Osteoblast (primary cell): ENCODE measurements at places on chromosomes 3 and 15. TPM values are rescaled to one million over a fixed set of nuclear protein-coding genes. Genes with fewer than 3 reads are reported as not detected.

- no peak for DNase-seq
Measured at GRCh38 chr3:129015388-129016105, 14.4 kb downstream of the EFCC1 start.

- no peak for DNase-seq
Measured at GRCh38 chr15:71788646-71789579, 21.4 kb upstream of the NR2E3 start.

DNA sequence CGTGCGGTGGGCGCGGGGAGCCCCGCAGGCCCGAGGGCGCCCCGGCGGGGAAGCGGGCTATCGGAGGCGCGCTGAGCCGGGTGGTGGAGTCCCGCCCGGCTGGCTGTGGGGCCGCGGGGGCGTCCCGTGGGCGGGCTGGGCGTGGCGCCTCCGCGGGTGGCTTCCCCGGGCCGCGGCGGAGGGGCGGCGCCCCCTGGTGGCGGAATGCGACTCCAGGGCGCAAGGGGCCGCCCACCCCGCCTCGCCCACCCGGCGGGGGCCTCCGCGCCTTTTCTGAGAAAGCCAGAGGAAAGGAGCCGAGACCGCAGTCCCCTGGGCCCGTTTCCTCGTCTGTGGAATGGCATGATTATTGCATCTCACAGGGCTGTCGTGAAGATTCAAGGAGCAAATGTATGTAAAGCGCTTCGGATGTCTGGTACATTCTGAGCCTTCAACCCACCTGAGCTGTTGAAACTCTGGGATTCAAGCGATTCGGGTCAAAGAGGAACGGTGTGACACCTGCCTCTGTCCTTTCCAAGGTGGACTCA lies 31.9 kb upstream of the RAB6B start:
- DNase-seq = peak; percentile 96

DNA sequence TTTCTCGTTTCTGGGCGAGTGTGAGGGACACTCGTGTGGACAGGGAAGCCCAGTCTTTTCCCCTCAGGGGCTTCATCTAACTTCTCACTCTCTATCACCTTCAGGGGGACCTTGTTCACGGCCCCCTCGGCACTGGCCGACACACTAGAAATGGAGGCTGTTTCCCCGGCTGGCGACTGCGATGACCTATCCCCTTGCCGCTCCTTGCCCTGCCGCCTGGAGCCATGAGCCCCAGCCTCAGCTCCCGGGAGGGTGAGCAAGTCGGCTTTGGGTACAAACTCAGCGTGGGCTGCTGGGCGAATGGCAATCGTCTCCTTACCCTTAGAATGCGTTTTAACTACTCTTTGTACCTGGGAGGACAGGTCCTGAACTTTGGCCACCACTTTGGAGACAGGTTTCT lies 41.0 kb downstream of the FMN1 start:
- no peak for DNase-seq

DNA sequence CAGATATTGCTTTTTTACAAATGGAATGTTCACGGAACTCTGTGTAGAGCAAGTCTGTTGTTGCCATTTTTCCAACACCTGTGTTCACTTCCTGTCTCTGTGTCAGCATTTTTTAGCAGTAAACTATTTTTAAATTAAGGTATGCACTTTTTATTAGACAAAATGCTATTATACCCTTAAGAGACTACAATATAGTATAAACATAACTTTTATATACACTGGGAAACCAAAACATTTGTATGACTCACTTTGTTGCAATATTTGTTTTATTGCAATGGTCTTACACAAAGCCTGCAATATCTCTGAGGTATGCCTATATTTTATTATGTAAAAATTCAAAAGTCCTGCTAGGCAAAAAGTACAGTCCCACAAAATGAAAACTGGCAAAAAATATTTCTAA lies 39.8 kb upstream of the FGF7 start:
- DNase-seq = no peak

DNA sequence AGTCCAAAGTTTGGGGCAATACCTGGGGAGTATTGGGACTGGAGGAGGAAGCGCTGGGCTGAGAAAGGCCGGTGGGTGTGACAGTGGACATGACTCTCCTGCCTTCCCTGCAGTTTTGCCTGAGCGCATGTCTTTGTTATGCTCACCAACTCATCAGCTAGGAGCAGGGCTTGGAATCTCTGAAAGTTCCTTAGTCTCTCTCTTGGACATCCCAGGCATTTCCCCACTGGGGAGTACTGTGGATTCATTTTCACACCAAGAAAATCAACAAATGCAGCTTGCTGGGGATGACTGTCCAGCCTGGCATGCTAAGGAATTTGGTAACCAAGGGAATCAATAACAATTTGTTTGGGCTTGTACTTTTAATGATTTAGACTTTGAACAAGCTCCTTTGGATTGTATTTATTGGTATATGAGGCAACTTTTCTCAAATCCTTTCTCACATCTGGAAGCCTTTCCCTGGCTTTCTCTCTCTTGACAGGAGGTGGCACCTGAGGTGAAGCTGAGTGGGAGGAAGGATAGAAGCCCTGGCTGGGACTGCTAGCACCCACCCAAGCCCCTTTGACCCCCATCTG lies 48.5 kb upstream of the CHST2 start:
- peak; percentile 97 for DNase-seq

DNA sequence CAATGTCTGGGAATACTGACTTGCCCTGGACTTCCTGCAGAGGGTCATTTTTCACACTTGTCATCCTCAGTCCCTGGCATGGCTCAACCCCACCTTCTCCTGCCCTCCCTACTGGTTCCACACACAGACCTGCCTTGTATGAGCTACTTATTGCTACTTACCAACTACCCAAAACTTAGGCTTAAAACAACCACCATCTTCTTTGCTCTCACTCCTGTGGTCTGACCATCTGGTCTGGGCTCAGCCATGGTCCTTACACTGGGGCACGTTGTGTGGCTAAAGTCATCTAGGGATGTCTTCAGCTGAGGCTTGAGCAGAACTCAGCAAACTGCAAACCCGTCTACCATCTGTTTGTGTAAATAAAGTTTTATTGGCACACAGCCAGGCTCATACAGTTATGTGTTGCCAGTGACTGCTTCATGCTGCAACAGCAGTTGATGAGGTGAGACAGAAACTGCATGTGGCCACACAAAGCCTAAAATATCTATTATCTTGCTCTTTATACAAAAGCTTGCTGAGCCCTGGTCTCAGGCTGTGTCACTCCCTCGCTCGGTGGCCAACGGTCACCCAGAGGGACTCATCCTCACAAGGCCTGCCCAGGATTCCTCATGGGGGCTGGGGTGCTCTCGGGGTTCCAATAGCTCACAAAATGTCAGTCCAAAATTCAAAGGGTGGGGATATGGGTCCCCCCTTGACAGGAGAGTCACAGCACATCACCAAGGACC lies 43.5 kb downstream of the KLF15 start:
- DNase-seq = no peak

DNA sequence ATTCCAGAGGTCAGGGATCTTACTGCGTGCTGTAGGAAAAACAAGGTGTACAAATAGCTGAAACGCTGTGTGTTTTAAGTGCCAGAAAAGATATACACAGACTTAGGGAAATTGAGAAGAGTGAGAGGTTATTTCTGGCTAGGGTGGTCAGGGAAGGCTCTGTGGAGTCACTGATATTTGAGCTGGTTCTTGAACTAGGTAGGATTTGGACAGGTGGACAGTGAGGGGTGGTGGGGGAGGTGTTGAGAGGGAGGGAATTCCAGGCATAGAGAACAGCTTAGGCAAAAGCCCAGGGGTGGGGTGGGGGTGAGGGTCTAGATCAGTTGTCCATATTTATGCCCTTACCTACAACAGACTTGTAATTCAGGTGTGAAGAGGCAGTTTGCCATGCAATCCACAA lies 7.0 kb downstream of the SEMA6D start:
- no peak for DNase-seq

DNA sequence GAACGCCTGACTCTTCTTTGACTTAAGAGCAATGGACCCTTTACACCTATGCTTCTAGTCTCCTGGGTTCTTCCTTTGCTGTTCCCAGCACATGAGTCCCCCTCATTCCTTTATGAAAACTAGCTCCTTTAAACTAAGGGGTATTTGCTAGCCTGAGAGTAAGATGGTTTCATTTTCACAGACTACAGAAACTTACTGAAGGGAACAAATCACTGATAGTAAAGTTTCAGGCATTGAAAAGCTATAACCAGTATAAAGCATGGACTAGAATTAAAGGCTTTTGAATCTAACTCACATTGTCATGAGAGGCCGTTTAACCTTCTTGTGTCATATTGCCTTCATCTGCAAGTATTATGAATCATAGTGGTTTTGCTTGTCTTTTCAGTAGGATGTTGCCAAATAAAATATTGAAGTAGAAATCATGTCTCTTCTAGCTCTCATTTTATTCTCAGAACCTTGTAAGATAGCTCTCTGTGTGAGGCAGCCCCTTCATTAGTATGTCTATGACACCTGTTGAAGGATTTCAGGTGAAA lies 765.9 kb downstream of the NR2F2 start:
- no peak for DNase-seq

GRCh38 chr3:183485585-183485984 lies 57.2 kb upstream of the MCF2L2 start:
- no peak for DNase-seq

- no peak for DNase-seq
Measured at GRCh38 chr15:86009727-86010126, 69.9 kb upstream of the AGBL1 start.

DNA sequence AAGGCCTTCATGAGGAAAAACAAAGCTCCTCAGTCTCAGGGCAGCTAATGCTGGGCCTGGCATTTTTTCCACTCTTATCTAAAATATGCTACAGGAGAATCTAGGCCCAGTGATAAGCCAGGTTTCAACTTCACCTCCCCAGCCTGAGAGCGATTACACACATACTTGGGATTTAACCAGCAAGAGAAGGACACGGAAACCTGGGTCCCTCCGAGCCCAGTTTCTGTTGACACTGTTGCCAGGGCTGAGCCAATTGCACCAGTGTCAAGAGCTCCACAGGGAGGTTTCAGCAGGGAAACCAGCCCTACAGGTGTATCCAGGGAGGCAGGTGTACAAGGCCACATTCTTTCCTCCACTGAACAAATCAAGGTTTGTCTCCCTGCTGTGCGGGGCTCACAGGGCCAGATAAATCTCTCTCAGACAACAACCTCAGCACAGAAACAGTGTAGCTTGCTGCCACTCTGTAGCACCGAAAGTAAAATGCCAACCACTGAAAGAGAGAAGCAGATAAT lies 85.4 kb downstream of the MAGI1 start:
- peak; percentile 8 for DNase-seq

DNA sequence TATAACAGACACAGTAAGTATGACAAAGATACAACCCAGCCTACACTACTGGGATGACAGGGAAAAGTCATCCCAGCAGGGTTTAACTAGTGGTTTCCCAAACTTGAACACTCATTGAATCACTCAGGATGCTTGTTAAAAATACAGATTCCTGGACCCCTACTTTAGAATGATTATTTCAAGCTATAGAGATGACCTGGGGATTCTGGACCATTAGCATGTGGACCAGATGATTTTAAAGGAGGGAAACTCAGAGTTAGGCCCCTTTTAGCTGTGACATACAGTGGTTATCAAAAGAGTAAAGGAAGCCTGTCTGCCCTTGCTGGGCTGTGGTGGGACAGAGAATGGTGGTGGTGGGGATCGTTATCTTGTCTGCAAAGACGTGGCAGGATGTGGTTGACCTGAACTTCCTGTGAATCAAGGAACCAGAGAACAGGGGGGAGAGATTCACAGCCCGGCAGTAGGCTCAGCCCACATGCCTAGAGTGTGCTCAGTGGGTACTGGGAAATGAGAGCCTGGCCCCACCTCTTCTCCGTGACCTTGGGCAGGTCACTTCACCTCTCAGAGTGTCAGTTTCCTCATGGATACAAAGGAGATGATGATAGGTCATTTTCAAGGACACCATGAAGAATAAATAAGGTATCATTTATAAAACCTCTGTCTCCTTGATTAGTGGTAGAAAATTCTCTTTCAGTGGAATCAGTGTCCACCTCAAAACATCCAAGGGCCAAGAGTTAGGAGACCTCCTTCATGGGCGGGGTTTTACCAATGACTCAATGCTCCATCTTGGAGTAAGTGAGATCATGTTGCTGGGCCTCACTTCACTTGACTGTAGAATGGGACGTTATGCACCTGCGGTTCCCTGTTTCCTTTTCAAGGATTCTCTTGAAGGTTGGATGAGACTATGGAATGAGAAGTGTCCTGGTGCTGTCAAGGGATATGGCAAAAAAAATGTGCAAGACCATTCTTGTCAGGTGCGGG lies 306.5 kb downstream of the RPLP1 start:
- no peak for DNase-seq

GRCh38 chr3:16433701-16434151 lies 79.8 kb downstream of the RFTN1 start:
- DNase-seq = no peak

DNA sequence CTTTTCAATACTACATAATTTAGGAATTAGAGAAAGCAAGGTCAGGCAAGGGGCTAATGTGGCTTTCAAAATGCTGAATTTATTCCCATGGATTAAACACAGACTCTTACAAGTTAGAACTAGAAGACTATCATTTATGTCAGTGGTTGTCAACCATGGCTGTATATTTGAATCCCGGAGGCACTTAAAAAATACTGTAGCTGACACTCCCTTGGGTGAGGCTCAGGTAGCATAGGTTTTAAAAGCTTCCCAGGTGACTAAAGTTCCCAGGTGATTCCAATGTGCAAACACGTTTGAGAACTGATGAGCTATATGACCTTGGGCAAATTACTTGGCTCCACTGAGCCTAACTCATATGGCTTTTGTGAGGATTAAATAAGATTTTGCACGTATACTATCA lies 29.6 kb downstream of the AAGAB start:
- DNase-seq = no peak

GRCh38 chr15:97520689-97521088 lies 439.8 kb upstream of the ARRDC4 start:
- no peak for DNase-seq

- DNase-seq = no peak
Measured at GRCh38 chr3:182136008-182136910, 424.5 kb downstream of the SOX2 start.

DNA sequence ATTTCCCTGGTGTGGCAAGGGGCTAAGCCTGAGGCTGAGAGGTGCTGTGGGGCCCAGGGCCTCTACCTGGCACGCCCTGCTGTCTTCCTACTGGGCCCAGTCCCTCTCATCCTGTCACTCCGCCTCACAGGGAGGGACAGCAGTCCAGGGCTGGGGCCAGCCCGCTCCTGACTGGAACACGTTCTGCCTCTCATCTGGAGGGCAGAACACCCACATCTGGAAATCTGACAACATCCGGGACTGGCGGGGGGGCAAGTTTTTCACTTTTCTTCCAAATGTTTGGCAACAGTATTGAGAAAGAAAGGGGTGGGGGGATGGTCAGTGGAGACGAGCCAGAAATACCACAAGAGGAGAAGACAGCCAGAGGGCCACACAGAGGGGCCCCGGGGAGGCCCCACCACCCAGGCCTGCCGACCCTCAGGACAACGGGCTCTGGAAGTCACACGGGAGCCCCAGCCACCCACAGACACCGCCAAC lies 1.8 kb upstream of the MYL3 start:
- peak; percentile 39 for DNase-seq

DNA sequence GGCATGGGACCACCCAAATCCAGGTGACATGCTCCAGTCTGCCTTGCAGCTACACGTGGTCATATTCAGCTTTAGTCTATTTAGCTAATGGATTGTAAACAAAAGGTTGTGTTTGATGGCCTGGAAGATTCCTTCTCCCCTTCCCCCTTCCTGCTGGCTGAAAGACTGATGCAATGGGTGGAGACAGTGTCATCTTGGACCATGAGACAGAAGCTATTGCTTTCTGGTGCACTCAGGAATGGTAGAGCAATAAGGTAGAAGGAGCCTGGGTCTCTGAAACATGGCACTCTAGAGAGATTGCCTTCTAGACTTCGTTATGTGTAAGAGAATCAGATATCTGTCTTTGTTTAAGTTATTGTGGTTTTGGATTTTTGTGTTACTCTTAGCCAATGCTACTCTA lies 25.7 kb upstream of the PTX3 start:
- DNase-seq = no peak

The IFT80 gene
- total RNA-seq = 63.0 and 63.6 TPM in 2 replicates

The TMCO5A gene
- total RNA-seq = not detected in 2 replicates

The KLHL40 gene
- total RNA-seq = not detected in 2 replicates

The FBXO40 gene
- not detected in 2 replicates for total RNA-seq

The ABCF3 gene
- 44.8 and 46.7 TPM in 2 replicates for total RNA-seq
